Hematopoietic multipotent progenitor cell (in vitro differentiated cells): ENCODE measurements at places on chromosomes 2 and 18.
A peak's percentile ranks its signal among the peaks of the same experiment; 100 is the strongest.

DNA sequence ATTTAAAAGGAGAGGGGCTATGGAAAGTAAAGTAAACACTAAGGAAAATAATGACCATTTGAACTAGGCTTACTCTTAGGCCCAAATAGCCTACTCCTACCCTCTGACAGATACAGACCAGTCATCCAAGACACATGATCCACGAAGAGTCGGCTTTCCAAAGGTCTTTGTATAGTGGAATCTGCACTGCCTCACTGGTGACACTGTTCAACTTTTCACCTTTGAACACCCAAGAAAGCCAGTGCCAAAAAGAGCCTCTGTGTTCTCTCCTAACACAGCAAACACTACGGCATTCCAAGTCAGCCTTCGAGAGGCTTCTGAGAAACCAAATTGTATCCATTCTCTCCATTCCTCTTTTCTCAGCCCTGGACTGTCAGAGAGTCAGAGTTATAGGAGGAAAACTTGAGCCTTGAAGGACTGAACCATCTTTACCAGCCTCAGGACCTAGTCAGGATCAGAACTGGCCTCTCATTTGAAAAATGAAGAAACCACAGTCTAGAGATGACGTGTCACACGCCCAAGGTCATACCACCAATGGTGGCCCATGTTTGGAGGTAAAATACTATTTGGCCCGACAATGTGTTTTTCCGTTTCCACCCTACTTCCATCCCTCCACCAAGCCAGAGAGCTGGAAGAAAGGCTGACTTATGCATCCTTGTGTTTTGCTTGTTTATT is 267.4 kb upstream of the ACVR2A start:
- no peak for DNase-seq

DNA sequence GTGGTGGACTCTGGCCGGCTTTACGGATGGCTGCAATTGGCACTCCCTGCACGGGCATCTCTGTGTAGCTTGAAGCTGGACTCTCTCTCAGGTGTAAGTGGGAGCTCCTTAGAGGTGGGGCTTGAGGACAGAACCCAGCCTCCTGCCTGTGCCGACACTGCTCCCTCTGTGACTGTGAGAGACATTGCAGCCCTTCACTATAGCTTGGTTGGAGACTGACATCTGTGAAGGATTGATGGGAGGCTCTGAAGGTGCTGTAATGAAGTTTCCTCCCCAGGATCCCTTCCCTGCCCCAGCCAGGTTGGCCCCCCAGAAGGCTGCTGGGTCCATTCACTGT is 166.7 kb downstream of the SH3RF3 start:
- no peak for DNase-seq

- no peak for DNase-seq
Measured at GRCh38 chr18:58861353-58861752, 3.3 kb upstream of the ZNF532 start.

GRCh38 chr2:195320413-195320973 is 336.5 kb upstream of the SLC39A10 start:
- no peak for DNase-seq

DNA sequence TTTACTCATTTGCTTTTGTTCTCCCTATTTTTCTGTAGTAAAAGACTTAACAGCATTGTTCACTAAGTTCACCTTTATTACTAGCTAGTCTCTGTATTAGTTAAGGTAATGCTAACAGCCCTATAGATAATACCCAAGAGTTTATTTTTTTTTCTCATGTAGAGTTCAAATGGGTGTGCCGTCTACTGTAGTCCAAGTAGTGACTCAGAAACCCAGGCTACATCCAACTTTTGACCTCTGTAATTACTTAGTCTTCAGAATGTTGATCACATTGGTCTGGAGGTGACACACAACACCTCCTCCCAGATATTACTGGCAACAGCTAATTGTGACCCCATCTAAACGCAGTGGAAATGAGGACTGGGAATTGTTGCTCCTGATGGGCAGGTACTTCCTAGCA is 7.7 kb downstream of the COQ10B start:
- DNase-seq: no peak

DNA sequence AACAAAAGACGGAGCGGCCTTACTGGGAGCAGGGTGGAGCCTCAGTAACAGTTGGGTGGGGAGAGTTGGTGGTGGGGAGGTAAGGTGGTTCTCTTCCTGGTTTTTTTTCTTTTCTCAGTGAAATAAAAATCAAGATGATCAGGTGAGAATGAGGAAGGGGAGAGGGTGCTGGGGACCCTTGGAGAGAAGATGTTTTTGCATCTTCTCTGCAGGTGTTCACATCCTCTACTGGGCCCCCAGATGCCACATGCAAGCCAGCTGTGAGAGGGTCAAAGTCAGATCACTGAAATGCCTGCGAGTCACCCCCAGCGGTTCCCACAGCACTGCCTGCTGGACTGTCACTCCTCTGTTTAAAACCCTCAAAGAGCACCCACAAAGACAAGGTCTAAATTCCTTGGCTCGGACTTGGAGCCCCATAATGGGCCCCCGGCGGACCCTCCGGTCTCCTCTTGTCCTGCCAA is 69.8 kb upstream of the FHL2 start:
- no peak for DNase-seq

GRCh38 chr18:56115071-56116015 is 523.0 kb downstream of the TXNL1 start:
- DNase-seq: peak; percentile 37
